ENCODE measurements at places on chromosomes 12 and 14.

GRCh38 chr12:22413592-22413991, 79.1 kb upstream of the ST8SIA1 start:
- no peak for DNase-seq

DNA sequence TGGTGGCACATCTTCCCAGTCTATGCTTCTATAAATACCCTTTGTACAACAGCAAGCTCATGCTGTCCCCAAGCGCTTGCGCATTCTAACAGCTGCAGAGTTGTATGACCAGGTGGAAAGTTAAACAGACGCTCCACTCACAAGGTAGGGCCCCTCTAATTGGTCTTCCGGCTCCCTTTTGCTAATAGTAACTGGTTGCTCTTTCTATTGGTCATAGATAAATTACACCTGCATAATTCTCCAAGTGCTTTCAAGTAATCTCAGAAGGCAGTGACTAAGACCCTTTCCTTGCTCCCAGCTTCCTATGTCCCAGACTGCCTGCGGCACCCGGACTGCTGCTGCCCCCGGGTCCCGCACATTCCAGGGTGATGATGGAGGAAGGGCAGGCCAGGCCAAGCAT, 6.1 kb upstream of the TSPAN9 start:
- DNase-seq: no peak

- no peak for DNase-seq
Measured at GRCh38 chr14:102205560-102205959, 65.9 kb downstream of the WDR20 start.

GRCh38 chr12:98084391-98084790, 431.0 kb upstream of the TMPO start:
- no peak for DNase-seq

DNA sequence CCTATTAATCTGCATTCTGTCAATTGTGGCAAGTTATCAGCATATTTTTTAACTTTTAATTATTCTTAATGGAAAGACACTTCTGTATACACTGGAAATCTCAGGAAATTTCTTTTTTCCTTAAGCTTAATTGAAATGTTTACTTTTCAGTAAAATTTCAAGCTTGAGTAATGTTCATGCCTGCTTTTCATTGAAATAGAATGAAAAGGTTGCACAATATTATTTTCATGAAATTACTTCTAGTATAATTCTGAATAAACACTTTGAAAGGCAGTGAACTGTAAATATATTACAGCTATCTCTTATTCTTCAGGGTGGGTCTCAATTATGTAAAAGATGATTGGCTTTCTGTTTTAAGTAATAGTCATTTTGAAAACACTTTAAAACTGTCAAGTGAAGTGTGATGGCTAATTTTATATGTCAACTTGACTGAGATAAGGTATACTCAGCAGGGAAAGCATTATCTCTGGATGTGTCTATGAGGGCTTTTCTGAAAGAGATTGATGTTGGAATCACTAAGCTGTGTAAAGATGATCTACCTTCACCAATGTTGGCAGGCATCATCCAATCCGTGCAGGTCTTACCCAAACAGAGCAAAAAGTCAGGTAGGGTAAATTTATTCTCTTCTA, 29.9 kb downstream of the CLEC2D start:
- no peak for DNase-seq

- DNase-seq: peak; percentile 8
Measured at GRCh38 chr12:62248873-62249272, 11.3 kb upstream of the USP15 start.

DNA sequence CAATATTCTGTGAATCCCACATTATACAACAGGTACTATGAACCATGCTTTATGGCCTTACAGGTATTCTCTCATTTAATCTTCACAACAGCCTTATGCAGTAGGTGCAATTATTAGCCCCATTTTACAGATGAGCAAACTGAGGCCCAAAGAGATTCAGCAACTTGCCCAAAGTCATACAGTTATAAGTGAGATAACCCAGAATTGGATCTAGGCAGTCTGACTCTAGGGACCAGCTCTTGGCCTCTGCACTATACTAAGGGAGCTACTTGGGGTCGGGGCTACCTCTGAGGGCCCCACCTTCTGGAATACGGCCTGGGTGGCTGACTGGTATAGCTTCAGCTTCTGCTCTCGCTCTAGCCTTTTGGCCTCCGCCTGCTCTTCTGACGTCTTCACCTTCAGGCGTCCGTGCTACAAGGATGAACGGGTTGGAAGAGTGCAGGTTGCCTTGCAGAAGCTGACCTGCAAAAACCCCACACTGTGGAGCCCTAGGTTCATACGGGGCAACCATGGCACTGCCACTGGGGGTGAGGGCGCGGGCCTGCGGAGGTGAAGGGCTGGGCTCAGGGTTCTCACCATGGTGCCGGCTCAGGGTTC, 762 bp downstream of the RABGGTA start:
- no peak for DNase-seq

GRCh38 chr12:125402874-125403789, 337.9 kb downstream of the AACS start:
- DNase-seq: peak; percentile 13

DNA sequence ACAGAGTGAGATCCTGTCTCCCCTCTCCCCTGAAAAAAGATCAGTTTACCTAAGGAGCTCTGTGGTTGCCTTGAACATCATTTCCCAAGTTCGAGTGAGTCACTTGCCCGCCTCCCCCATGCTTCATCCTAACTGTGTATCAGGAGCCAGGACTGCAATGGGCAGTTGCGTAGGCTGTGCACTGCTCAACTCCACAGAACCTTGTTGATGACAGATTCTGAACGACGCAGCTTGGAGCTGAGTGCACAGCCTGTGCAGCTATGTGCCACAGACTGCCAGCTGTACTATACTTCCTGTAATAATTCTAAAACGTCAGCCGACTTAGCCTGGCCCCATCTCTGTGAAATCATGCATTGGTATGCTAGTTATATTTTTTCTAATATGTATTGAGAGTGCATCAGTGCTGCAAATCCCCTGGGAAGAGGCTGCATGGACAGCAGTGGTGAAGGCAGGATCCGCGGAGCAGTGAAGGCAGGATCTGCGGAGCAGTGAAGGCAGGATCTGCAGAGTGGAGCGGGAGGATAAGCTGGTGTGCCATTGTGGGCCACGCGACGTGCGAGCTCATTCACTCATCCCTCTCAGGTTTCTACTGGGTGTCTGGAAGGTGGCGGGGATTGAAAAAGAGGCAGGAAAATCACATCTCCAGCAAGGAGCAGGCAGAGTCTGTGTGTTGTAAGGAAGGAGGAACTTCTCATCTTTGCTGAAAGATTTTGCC, 80.8 kb downstream of the GALNT9 start:
- DNase-seq: peak; percentile 62

- no peak for DNase-seq
Measured at GRCh38 chr14:103090481-103091020, 4.0 kb upstream of the EXOC3L4 start.

All from GM03348 (cell line).